NCI-H2081 treated with DMSO at 0.1 percent for 48 hours (cell line): ENCODE measurements at places on chromosomes 16 and 17.

- DNase-seq: peak; percentile 56
These were observed 12.5 kb downstream of the RARA start for GRCh38 chr17:40321524-40321929.

DNA sequence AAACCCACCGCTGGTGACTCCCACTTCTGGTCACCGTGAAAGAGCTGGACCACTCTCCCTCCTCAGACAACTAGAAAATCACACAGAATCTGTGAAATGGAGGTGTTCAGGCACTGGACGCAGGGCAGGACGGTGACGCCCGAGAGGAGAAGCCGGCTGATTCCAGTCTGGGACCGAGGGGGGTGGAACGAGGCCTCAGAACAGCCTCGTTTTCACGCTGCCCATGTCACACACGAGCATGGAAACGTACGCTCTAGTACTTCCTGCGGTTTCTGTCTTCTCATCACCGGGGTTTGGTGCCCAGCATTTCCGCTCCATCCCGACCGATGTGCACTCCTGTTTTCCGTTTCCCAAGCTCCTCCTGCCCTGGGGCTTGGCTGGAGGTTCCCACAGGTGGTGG, 101.8 kb upstream of the METRNL start:
- DNase-seq: no peak

DNA sequence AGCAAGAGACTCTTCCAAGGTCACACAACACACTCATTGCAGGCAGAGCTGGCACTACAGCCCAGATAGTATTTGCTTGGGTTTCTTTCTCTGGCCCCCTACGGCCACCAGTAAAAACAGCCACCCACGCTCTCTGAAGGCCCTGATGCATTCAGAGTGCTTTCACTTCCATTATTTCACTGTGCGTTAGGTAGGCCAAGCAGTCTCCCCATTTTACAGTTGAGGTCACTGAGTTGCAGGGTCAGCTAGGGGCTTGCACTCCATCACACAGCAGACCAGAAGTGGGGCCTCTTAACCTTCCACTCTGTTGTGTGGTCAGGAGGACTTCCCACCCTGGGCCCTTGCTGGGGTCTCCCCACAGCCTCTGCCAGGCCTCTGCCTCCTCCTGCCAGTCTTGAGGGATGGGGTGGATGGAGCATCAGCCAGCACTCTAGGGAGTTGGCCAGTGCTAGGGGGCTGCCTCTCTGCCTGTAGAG, 2.5 kb downstream of the TBX21 start:
- DNase-seq: no peak

DNA sequence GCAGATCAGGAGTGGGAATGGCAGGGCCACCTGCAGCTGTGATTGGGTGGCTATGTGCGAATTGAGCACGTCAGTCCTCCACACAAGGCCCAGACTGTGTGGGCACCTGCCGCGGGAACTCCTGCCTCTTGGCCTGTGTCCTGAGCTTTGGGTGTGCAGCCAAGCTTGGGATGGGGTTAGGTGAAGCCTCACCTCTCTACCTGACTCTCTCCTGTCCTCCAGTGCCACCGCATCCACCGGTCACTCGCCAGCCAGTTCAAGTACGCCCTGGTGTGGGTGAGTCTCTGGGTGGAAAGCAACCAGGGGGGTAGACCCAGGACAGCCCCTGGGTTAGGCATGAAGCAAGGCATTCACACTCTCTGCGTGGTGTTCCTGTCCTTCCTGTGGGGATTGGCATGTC, 2.3 kb upstream of the MYO15A start:
- DNase-seq: no peak

GRCh38 chr17:45388604-45389325, 43.9 kb downstream of the ARHGAP27 start:
- no peak for DNase-seq

DNA sequence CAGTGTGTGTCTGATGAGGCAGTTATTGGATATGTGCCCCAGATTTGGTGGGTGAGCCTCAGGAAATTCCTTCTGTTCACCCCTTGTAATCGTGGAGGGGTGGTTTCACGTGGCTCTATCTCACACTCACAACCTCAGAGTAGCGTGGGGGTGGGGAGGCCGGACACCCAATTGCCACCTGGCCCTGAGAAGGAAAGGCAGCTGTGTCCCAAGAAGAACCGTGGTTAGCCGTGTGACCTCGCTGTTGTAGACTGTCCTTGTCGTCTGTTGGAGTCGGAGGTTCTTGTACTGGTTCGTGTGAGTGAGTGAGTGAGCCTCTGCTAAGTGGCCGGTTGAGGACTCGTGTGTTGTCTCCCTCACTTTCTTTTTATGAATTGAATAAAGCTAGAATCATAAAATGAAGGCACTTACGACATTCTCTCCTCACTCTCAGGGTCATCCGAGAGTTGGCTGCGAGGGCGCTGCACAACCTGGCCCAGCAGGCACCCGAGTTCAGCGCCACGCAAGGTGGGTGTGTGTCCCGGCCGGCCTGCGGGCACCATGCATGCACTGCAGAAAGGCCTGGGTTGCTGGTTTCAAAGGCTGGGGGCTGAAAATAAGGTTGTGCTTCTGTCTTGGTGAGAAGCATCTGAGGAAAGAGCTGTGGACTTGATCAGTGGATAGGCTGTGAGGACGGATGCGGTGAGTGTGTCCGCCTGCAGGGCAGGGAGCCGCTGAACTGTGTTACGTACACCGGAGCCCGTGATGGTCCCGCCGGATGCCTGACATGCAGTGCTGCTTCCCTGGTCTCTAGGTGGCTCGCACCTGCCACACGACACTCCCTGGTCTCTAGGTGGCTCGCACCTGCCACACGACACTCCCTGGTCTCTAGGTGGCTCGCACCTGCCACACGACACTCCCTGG, 63.4 kb upstream of the ZNF750 start:
- DNase-seq: no peak
